Activated CD4-positive, alpha-beta T cell treated with anti-CD3 and anti-CD28 coated beads for 1 hour (primary cell): ENCODE measurements at places on chromosomes 1 and 21.

GRCh38 chr1:64302971-64303370 lies 99.5 kb downstream of the UBE2U start:
- DNase-seq: no peak

GRCh38 chr1:38138498-38139233 lies 92.1 kb upstream of the POU3F1 start:
- DNase-seq: no peak

DNA sequence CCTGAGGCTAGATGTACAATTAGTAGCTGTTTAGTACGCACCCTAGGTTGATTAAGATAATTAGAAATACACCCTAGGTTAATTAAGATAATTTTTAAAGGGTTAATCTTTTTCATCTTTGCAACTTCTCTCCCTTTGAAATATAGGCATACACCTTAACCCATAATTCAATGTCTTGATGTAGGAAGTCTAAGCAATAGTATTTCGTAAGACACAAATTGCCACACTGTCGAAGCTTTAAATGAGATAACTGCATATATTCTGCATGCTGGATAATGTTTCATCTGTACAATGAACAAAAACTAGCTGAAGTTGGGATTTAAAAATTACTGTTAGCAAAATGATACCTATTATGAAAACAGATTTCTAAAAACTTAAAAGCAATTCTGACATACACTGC lies 122.9 kb downstream of the EVI5 start:
- no peak for DNase-seq

GRCh38 chr1:196423612-196424011 lies 184.6 kb downstream of the KCNT2 start:
- DNase-seq: no peak

- no peak for DNase-seq
Observed at GRCh38 chr1:70146488-70146887, 58.9 kb downstream of the LRRC40 start.

DNA sequence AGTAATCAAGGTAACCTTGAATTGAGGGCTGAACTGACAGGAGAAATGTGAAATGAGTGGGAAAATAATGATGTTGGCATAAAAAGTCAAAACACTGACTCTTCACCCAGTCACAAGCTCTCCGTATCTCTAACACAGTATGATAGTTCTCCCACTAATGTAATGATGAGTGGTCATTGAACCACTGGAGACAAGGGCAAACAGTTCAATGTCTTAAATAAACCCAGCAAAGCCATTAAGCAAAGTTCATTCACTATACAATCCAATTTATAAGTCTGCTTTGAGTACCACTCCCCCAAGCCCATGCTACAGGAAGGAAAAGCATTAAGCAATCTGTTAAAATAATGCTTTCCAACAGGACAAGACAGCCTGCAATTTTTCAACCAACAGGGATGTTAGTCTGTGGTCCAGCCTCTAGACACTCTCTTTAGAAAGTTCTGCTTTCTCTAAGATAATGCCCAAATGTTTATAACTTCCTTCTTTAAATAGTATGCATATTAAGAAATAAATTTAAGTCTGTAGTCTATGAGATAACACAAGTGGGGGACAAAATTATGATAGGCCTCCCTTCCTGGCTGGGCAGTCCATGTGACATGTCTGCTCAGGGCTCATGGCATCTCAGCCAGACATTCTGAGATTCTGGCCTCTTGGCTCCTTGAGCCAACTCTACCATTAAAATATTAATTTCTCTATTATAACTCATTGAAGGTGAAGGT lies 25.5 kb upstream of the DDAH1 start:
- DNase-seq: no peak

- DNase-seq: no peak
Observed at GRCh38 chr21:28455253-28455600, 537.5 kb downstream of the LTN1 start.
